ENCODE measurements at places on chromosomes 3 and 15.

- no peak for DNase-seq
These were observed 69.2 kb downstream of the RASA2 start for GRCh38 chr3:141556034-141556433.

- no peak for DNase-seq
These were observed 9.8 kb upstream of the SLC9C1 start for GRCh38 chr3:112303764-112304325.

DNA sequence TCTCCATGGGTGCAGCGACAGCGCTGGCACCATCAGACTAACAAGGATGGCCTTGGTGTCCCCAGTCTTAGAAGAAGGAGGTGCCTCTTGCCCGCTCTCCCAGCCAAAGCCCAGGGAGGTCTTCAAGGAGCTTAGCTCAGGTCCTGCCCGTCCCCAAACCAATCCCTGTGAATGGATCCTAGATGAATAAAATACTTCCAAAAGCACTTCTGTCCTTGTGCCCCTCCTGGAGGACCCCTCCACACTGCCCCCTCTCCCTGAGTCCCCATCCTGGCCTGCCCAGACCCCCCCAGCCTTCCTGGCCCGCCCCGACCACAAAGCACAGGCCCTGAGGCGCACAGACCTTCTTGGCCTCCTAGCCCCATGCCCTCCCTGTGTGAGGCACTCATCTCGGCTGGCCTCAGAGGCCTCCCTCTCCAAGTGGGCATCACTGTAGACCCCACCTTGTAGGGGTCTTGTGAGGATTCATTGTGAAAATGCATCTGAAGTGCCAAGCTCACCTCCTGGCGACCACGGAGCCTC is 8.4 kb downstream of the SLC28A1 start:
- no peak for DNase-seq

GRCh38 chr15:85792912-85793590 is 1.7 kb downstream of the KLHL25 start:
- DNase-seq = no peak

GRCh38 chr3:52053307-52054304 is 2.8 kb downstream of the DUSP7 start:
- peak; percentile 61 for DNase-seq

DNA sequence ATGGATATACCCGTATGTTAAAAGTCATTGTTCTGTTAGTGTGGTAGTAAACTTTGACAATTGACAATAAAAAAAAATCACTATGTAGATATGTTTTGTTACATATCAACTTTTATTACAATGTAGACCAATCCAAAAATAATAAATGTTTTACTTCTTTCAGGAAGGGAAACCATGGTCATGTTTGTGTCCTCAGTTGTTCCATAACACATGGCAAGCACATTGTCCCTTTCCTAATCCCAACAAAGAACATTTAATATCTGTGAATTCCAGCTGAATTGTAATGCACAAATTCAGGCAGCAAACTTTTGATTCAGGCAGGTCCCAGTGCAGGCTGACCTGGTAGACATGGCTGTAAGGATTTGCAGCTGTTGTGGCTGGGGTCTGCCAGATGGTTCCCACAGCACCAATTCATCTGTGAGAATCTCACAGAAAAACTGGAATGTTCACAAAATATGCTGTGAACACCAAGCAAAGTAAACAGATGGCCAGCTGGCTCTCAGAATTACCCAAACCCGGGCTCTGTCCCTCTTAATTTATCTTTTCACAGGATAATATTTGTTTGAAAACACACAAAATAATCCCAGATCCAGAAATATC is 1.9 kb upstream of the SPG21 start:
- no peak for DNase-seq

DNA sequence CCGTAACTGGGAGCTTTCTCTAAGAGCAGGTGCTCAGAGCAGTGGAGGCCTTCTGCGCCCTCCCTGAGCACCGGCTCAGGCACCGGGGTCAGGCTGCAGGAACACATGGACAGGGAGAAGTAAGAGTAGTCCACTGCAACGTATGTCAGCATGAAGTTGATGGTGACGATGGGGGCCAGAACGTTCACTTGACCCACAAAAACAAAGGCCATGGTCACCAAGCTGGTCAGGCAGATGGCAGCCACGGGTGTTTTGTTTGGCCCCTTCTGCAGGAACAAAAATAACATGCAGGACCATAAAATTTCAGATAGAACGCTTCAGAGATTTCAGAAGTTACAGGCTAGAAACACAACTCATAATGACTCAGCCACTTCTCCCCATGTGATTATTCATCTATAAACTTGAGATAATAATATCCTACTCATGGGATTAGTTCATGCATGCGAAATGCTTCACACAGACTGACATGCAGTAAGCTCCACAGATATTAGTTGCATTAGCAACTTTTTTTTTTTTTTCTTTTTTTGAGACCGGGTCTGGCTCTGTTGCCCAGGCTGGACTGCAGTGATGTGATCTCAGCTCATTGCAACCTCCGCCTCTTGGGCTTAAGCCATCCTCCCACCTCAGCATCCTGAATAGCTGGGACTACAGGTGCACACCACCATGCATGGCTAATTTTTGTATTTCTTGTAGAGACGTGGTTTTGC is 52.2 kb upstream of the HEG1 start:
- DNase-seq = no peak

GRCh38 chr3:191141728-191142127 is 57.3 kb upstream of the OSTN start:
- no peak for DNase-seq

DNA sequence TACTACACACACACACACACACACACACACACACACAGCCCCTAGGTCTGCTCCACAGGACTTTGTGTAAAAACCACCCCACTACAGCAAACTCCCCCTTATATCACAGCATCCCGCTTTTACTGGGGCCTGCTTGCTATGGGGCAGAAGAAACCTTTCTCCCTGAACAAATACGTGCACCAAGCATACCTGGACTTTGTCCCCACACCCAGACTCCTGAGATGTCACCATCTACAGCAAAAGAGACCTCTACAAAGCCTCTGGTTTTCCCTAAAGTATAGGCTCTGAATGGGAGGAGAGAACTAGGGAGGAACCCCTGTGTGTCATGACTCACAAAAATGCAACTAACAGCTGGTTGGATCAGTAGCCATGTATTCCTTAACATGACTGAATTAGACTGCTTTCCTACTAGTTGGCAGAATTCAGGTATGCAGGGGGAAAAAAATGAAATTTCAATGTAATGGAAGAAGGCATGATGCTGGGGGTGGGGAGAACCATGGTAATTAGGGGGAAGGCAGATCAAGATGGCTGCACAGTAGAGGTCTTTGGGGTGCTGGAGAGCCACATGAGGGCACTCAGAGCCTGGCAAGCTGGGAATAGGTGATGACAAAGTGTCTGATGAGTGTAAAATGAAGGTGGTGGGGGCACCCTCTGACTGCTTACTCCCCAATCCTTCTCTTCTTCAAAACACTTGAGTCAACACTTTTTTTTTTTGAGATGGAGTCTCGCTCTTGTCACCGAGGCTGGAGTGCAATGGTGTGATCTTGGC is 45.9 kb downstream of the DAPK2 start:
- DNase-seq = no peak

GRCh38 chr15:52496175-52496574 is 32.5 kb downstream of the MYO5A start:
- DNase-seq = no peak

All from CD8-positive, alpha-beta T cell (primary cell).